ENCODE measurements at places on chromosomes 16 and 17.

GRCh38 chr17:49971199-49971847 lies 2.3 kb downstream of the DLX4 start:
- no peak for DNase-seq

- DNase-seq, result no peak
These were observed 324.0 kb downstream of the KCNJ2 start for GRCh38 chr17:70493277-70493874.

DNA sequence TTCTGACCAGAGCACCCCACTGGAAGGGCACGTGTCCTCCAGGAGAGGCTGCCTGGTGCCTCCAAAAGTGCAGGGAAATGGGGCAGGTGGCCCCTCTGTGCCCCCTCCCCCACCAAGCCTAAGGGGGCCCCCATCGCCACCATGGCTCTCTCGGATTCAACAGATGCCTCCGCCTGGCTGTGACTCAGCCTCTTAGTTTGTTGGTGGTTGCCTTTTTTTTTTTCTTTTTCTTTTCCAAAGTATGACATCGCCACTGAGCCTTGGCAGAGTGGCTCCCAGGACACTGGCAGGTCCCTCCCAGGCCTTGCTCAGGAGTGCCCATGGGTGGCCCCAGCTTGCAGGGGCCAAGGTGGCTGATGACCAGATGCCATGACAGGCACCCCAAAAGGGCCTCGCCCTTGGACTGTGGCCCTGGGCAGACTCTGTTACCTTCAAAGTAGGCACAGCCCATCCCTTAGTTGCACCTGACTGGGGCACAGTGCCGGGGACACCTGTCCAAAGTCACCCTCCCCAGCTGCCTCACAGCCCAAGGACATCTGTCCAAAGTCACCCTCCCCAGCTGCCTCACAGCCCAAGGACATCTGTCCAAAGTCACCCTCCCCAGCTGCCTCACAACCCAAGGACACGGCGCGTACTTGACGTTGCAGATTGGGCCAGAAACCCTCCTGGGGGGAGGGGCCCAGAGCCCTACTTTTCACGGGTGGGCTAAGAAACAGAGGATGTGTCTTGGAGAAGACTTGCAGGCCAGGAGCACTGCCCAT lies 29.6 kb downstream of the NPTX1 start:
- no peak for DNase-seq

- DNase-seq, result no peak
These were observed 14.5 kb downstream of the TSPOAP1 start for GRCh38 chr17:58313815-58314705.

- DNase-seq, result no peak
These were observed 4.7 kb upstream of the CMTM2 start for GRCh38 chr16:66574531-66574930.

- no peak for DNase-seq
These were observed 151.2 kb downstream of the TANC2 start for GRCh38 chr17:63116967-63117830.

DNA sequence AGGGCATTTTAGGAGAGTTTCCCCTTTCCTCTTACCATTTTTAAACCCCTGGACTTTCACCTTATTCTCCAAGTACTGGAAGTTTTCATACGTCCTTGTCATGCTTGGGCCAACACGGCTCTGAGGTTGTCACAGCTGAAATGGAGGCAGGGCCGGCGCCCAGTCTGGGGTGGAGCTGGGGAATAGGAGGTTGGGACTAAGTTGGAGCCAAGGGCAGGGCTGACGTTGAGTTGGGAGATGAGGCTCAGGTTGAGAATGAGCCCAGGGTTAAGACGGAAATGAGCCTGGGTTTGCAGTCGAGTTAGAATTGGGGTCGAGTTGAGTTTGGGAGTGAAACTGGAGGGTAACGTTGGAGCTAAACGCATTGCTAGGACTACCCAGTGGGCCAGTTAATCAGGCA lies 1.3 kb downstream of the CLEC10A start:
- DNase-seq, result no peak

GRCh38 chr16:17339764-17340541 lies 130.8 kb downstream of the XYLT1 start:
- no peak for DNase-seq

DNA sequence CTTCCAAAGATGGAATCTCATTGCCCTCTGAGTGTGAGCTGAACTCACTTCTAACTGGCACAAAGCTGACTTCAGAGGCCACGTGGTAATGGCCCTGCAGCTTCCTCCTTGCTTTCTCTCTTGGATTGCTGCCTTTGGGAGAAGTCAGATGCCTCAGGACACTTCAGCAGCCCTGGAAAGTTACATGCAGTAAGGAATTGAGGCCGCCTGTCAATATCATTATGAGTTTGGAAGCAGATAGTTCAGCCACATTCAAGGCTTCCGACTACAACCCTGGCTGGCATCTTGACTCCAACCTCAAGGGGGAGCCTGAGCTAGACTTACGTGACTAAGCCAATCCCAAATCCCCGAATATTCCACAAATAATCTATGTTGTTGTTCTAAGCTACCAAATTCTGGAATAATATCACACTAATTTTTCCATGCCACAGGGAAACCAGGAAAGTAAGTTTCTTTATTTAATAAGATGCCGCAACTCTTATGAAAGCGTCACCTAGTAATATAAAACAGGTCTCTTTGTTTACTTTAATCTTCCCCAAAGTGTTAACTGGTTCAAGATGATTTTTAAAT lies 13.6 kb downstream of the CEP20 start:
- DNase-seq, result no peak

DNA sequence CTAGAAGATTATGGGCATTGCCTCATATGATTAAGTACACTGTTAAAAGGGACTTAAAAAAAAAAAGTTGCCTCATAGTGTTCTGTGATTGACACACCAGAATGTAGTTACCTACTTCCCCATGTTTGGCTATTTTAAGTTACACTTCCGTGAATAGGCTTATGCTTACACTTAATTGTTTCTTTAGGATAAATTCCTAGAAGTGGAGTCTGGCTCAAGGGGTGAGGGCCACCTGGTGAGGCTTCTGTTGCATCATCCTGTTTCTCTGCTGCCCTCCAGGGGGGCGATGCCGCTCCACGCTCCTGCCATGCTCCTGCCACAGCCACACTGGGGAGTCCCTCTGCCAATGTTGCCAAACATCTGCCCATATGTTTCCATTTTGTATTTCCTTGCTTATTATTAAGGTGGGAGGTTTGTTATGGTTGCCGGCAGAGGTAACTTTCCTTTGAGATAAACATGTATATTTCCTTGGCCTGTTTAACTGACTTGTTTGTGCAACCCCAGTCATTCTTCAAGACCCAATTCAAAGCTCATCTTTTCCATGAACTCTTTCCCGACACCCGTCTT lies 73.1 kb downstream of the KSR1 start:
- DNase-seq, result no peak
